ENCODE measurements at places on chromosomes 11 and 22.

GRCh38 chr22:49999946-50000586 lies 12.5 kb downstream of the IL17REL start:
- no peak for DNase-seq

DNA sequence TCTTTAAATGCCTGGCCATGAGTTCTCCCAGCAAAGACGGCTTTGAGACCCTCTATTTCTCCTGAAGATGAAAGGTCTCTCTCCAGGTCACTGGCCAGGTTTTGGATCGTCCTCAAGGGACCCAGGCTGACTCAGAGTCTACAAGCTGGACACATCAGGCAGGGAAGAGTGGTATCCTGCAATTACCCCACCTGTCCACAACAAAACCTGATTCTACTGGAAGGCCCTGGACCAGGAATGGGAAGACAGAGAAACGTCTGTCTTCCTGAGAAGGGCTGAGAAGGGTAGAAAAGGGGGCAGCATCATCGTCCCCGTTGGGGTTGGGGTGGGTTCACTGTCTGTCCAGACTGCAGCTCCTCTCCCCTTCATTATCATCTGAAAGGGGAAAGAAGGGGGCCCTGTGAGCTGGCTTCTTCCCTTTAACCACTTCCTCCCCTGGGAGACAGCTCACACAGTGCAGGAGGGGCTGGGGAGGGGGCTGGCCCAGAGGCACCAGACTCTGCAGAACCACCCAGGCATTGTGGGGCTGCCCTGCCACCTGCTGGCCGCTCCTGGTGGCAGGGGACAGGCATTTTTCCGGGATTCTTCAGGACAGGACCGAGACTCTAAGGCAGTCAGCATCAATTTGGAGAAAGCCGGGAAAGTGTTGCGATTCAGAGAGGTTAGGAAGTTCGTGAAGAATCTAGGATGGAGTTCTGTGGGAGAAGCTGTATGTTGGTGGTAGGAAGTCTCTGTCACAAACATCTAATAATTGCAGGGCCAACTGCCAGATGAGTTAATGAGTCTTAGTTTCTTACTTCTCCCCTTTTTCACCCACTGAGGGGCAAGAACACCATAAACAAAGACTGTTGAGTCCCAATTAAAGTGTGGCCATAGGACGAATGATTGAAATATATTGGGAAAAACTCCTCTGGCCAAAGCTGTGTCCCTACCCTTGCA lies 57.6 kb downstream of the SYN3 start:
- DNase-seq: no peak

DNA sequence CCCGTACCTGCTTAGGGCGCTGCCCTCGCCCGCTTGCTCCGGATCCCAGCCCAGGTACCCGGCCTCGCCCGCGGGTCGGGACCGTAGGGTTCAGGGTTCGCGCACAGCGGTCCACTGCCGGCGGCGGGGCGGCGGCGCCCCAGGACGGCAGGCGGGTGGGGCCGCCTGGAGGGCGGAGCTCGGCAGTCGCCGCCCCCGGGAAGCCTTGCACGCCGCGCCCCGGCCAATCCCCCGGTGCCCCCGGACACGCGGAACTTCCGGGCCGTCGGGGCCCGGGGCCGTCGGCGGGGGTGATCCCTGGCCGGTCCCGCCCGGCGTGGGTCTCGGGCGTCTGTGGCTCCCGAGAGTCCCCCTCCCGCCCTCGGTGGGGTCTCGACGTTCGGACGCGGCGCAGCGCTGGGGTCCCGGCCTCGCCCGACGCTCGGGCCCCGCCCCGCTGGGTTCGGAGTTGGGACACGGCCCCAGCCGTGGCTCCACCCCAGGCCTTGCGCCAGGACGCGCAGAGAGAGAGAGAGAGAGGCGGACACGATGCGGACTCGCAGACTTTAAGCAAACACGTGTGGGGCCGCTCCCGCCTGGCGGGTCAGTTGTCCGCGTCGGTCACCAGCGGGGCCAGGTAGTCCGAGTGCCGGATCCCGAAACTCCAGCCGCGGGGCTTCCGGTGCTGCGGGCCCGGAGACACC lies at the start of gene TYMP:
TSS of gene TYMP (minus strand) at position 116 of the 683 bp plus-strand sequence. CDS start 303 bp downstream, outside the sequence.
- peak; percentile 63 for DNase-seq

GRCh38 chr11:109783840-109784239 lies 309.4 kb upstream of the ZC3H12C start:
- no peak for DNase-seq

GRCh38 chr11:78651923-78652842 lies 77.5 kb upstream of the NARS2 start:
- no peak for DNase-seq

- no peak for DNase-seq
These were observed 18.2 kb upstream of the TBX1 start for GRCh38 chr22:19742160-19743066.

- no peak for DNase-seq
These were observed 377.3 kb downstream of the TBC1D22A start for GRCh38 chr22:47139790-47140119.

All from HCEC 1CT (cell line).